ENCODE measurements at places on chromosomes 2 and 18.
A peak's percentile ranks its signal among the peaks of the same experiment; 100 is the strongest.

- DNase-seq: no peak
These were observed 61.3 kb downstream of the EFEMP1 start for GRCh38 chr2:55862246-55862645.

DNA sequence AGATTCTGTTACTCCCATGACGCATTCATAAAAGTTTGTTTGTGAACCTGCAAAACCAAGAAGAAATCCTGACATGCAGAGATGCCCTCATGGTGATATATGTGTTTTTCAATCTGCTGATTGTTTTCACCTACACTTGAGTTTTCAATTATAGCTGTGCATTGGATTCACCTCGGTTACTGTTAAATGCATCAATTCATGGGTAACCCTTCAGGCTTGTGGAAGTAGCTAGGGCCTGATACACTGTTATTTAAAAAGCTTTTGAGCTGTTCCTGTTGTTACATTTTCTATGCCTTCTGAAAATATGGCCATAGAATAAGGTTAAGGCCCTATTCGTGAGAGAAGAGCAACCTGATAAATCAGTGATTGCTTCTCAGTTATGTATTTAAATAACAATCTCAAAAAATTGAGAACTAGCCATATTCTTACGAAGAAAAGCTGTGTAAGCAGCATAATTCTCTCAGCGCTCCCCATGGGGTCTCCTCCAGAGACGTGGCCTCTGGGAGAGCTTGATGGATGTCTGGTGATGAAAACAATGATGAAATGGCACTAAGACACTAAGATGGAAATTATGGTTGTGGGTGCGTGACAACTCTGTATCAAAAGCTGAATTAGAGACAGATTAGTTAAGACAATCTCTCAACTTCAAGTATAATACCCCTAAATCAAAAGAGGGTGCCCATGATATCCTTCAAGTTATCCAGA is 60.5 kb downstream of the RIT2 start:
- no peak for DNase-seq

GRCh38 chr2:25992556-25992955 is 10.3 kb upstream of the KIF3C start:
- no peak for DNase-seq

- DNase-seq: no peak
These were observed 26.9 kb upstream of the ALKAL2 start for GRCh38 chr2:314561-315336.

DNA sequence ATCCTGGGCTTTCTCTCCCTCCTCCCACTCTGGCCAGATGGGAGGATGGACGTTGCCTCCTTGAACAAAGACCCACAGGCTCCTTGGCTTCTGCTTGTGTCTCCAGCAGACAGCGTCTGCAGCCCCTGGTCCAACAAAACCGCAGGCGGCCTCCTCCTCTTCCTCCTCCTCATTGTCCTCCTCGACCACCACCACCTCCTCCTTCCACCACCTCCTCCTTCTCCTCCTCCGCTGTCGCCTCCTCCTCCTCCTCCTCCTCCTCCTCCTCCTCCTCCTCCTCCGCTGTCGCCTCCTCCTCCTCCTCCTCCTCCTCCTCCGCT is 45.7 kb upstream of the ALPP start:
- peak; percentile 0 for DNase-seq

GRCh38 chr18:61690418-61691138 is 202.2 kb downstream of the RNF152 start:
- no peak for DNase-seq

GRCh38 chr2:113116100-113116958 is 11.1 kb upstream of the IL1RN start:
- DNase-seq: peak; percentile 40

DNA sequence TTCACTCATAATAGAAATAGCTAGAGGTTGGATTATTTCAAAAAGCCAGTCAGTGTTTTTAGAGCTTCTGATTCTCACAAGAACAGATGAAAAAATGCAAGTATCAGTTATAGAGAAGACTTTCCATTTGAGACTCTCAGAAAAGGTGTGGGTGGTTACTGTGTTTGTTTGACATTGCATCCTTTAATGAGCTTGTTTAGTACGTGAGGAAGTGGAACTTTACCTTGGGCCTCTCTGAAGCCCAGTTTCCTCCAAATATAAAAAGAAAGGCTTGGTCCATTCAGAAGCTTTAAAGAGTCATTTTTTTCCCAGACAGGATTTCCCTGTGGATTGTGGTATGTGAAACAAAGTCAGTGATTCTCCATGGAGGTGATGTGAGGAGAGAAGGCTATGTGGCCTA is 89.9 kb upstream of the RANBP2 start:
- no peak for DNase-seq

DNA sequence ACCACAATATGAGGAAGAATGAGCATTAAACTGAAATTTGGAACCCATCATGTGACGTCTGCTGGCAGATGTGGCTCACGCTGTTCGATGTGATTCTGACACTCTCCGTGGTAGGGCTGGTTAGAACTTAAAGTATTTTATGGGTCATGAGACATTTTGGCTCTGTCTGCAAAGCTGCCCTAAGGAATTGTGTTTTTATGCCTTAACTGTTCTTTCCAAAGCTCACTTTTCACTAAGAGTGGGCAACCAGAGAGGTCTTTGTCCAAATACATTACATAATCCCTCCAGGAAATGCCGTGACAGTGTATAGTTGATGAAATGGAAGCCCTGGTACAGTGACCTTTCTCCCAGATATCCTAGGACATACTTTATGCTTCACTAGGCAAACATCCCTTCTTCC is 119.1 kb downstream of the AQP4 start:
- no peak for DNase-seq

GRCh38 chr2:233329489-233330135 is 22.0 kb downstream of the SAG start:
- DNase-seq: no peak

- DNase-seq: no peak
These were observed 17.6 kb downstream of the CTDP1 start for GRCh38 chr18:79697178-79697577.

DNA sequence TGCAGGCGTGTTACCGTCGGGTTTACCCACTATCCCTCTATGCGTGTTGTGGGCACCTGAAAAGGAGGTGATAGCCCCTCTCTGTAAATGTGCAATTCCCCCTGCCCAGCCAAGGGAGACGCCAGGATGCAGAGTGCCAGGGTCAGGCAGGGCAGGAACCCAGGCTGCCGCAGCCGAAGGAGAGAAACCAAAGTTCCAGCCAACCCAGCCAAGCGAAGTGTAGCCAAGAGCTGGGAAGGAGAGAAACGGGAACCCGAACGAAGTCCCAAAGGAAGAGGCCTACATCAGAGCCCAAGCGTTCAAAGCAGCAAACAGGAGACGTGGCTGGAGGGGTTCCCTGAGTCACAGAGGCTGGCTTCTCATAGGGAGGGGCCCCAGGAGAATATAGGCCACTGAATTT is 24.2 kb upstream of the SPR start:
- no peak for DNase-seq

GRCh38 chr2:100252811-100253698 is 69.2 kb downstream of the LONRF2 start:
- no peak for DNase-seq

DNA sequence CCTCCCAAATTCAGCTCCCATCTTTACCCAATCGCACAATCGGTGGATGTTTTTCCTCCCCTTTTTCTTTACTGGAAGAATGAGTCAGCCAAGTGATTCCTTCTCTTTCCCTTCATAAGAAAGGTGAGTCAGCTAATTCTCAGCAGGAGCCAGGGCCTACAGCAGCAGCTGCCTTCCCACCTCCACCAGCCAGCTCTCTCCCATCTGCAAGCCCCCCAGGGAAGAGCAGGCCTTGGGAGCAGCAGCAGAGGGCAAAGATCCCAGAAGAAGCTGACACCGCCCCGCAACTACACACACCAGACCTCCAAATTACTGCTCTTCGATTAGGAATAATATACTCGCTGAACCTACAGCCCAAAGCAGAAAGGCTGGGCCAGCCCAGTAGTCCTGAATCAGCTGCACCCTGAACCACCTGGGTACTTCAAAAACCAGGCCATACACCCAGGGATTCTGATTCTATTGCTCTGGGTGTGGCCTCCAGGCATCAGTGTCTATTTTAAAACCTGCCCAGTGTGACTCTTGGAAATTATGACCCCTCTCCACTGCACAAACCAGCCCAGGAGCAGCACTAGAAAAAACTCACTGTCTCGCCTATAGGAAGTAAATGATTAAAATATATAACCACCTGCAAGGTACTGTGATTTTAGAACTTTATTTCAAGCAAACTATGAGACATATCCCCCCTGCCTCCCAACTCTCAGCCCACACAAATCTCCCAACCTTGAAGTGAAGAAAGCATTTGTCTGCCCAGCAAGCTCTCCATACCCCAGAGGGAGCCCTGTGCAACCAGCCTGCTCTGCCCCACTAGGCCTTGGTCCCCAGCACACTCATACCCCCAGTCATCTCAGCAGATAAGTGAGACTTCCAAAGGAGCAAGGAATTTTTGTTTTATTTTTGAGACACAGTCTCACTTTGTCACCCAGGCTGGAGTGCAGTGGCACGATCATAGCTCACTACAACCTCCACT is 7.3 kb downstream of the SFXN5 start:
- DNase-seq: no peak

DNA sequence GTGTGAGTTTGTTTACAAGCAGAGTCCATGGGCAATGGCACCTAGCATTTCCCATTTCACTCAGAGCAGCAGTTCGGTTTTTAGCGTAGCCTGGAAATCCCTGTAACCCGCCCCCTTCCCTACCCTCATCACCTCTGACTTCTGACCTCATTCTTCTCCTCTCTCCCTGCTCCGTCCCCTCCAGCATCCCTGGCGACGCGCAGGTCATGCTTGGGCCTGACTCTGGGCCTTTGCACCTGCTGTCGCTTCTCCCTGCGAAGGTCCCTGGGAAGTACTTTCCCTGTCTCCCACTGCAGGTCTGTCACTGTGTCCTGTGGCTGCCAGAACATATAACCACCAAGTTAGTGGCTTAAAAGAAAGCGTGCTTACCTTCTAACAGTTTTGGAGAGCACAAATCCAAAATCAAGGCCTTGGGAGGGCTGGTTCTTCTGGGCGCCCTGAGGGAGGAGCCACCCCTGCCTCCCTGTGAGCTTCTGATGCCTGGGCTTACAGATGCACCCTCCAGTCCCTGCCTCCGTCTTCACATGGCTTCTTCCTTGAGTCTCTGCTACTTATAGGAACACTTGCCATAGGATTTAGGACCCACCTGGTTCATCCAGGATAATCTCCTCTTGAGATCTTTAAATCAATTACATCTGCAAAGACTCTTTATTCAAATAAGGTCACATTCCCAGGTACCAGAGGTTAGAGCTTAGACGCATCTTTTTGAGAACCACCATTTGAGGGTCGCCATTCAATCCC is 8.1 kb upstream of the RAB17 start:
- DNase-seq: no peak

DNA sequence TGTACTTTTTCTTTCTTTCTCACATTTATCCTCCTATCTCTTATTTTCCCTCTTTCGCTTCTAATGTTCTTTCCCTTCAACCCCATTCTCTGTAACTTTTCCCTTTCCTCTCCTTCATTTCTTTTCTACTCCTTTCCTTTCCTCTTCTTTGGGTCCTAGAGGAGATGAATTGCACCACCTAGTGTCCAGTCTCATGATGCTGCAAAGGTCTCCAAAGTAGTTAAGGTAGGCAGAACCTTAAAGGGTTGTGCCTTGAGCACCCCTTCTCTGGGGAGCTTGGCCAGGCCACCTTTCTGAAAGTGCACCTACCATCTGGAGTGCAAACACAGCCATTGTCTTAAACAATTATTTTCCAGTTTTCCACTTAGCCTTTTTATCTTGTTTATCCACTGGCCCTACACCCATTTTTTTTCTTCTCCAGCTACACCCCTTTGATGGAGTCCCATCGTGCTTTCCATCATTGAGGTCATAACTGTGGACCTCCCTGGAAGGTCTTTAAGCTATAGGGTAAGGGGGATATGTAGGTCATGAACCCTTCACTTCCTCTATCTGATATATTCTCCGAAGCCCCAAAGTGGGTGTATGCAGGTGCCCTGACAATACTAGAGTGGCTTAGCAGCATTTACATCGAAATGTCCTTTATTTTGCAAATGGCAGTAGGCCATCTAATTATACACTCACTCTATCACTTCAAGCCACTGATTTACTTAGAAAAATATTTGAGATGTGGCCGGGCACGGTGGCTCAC is 155.9 kb downstream of the ESCO1 start:
- no peak for DNase-seq

- no peak for DNase-seq
These were observed 364.7 kb downstream of the XIRP2 start for GRCh38 chr2:167253025-167253424.

DNA sequence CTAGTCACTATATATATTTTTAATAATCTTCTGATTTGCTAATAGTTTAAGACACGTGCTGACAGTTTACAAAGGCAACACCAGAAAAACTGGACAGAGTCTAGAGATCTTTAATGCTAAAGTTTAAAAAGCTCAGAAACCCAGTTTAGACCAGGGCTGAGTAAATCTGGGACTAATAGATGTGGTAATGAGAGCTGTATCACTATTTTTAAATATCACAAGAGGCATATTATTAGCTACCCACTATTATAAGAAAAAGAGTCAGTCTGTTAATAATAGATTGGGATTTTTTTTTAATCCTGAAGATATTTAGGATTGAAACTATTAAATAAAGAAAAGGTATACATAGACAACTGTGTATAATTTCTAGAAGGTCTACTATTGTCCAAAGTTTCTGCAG is 299.9 kb downstream of the ZEB2 start:
- no peak for DNase-seq

GRCh38 chr2:222963641-222964040 is 88.3 kb upstream of the KCNE4 start:
- no peak for DNase-seq

DNA sequence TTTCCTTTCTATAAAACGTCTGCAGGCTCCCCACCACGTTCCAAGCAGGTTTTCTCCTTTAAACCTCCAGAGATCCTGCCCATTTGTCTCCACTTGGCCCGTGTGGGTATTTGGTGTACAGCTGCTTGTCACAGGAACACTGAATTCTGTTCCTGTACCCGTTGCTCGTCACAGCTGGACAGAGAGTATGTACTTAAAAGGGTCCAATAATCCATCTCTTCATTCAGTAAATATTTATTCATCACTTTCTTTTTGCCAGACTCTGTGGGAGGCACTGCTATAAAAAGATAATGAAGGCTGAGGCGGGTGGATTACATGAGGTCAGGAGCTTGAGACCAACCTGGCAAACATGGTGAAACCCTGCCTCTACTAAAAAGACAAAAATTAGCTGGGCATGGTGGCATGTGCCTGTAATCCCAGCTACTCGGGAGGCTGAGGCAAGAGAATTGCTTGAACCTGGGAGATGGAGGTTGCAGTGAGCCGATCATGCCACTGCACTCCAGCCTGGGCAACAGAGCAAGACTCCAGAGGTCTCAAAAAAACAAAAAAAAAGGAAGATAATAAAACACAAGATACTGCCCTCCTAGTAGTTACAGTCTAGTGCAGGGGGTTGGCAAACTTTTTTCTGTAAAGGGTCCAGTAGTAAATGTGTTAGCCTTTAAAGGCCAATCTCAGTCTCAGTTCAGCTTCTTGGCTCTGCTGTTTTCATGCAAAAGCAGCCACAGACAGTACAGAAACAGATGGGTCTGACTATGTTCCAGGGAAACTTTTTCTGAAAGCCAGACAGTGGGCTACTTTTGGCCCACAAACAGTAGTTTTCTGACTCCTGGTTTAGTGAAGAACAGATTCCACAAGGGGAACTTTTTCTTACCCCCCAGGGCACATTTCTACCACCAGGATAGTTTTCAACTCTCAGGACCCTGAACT is 309.9 kb upstream of the RAB12 start:
- no peak for DNase-seq

- DNase-seq: no peak
These were observed 3.8 kb downstream of the STAM2 start for GRCh38 chr2:152171718-152172117.
